PC-3 (cell line): ENCODE measurements at places on chromosomes 11 and 22.
A peak's percentile ranks its signal among the peaks of the same experiment; 100 is the strongest.

GRCh38 chr22:35643991-35644390 lies 4.3 kb upstream of the APOL6 start:
- DNase-seq: peak; percentile 24

- no peak for DNase-seq
Measured at GRCh38 chr11:126589492-126589803, 234.0 kb downstream of the ST3GAL4 start.

DNA sequence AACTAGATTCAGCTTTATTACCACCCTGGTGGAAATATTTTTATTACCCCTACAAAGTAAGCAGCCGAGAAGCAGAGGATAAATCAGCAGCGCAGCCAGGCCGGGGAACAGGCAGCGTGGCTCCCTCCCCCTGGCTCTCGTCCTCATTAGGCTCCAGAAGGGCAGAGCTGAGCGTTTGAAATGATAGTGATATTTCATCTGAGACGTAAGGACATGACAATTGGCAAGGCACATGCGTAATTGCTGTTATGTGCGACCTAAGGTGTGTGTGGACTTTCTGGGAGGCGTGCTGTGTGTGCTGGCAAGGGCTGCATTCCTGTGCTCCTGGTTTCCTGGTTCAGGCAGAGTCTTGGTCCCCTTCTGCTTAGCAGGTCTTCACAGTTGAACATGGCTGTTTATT lies 247.8 kb downstream of the TBC1D22A start:
- DNase-seq: no peak

DNA sequence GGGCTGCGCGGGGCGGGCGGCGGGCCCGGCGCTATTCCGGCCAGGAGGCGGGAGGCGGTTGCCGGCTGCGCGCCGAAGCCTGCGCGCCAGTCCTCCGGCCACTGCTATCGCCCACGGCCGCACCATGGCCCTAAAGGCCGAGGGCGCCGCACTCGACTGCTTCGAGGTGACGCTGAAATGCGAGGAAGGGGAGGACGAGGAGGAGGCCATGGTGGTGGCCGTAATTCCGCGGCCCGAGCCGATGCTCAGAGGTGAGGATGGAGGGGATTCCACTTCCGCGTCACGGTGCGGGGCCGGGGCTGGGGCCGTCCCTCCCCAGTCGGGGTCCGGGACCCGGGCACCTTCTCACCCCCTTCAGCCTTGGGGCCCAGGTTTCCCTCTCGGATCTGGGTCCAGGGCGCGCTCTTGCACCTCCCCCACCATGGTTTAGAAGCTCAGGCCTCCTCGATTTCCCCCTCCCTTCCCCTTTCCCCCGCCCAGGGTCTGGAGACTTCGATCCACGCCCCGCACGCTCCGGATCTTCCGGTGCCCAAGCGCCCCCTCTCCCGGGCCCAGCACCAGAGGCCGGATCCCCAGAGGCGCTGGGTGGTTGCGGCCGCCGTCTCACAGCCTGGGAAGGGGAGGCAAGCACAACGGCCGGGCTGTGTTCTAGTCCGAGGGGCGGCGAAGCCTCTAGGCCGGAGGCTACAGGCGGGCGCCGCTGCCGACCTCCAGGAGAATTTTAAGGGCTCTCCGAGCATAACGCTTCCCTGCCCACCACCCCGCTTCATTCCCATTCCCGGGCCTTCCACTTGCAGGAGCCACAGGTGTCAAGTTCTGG lies 517 bp downstream of the SPINDOC start:
- DNase-seq: peak; percentile 49

DNA sequence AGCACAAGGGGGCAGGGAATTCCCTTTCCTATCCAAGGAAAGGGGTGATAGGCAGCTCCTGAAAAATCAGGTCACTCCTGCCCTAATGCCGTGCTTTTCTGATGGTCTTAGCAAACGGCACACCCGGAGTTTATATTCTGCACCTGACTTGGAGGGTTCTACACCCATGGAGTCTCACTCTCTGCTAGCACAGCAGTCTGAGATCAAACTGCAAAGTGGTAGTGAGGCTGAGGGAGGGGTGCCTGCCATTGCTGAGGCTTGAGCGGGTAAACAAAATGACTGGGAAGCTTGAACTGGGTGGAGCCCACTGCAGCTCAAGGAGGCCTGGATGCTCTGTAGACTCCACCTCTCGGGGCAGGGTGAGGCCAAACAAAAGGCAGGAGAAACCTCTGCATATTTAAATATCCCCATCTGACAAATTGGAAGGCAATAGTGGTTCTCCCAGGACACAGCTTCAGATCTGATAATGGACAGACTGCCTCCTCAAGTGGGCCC lies 194.7 kb downstream of the OR4A47 start:
- no peak for DNase-seq

DNA sequence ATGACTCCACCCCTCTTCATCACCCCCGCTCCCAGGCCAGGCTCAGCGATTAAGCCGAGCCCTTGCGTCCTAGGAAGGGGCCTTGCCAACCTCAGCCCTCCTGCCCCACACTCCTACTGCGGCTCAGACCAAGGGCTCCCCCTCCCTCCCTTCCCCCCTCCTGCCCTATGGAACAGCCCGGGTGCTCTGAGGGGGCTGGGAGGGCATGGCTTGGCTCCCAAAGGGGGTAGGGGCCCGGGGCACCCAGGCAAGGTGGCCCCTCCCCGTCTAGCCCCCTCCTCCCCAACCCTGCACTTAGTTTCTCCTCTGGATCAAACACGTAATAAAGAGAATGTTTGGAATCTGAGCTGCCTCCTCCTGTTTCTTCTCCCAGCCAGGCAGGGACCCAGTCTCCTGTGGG lies 6.3 kb downstream of the RCOR2 start:
- DNase-seq: no peak
